ENCODE measurements at places on chromosomes 2 and 18. TPM values are rescaled to one million over a fixed set of nuclear protein-coding genes. Genes with fewer than 3 reads are reported as not detected.

Gene CFAP221
- not detected for total RNA-seq

Gene SPATA3
- not detected for total RNA-seq

Gene NCKAP5
- under 0.01 TPM for total RNA-seq

Gene PMAIP1
- 20.9 TPM for total RNA-seq

Gene ZNF804A
- not detected for total RNA-seq

Gene RGPD4
- not detected for total RNA-seq

Gene AP1S3
- 0.89 TPM for total RNA-seq

Gene DNAH7
- under 0.01 TPM for total RNA-seq

Gene GCKR
- total RNA-seq: 0.13 TPM

Gene CIB4
- not detected for total RNA-seq

Gene GNLY
- total RNA-seq: not detected

Gene UGT1A6
- total RNA-seq: not detected

Gene IL1RN
- total RNA-seq: not detected

Gene POTEJ
- total RNA-seq: 0.38 TPM

Gene STK36
- total RNA-seq: 4.7 TPM

Gene KLHL41
- total RNA-seq: 0.13 TPM

Gene DAW1
- total RNA-seq: not detected

Gene REG1B
- total RNA-seq: not detected

Gene MIB1
- total RNA-seq: 36.5 TPM

Gene AFF3
- total RNA-seq: under 0.01 TPM

Gene CFC1
- not detected for total RNA-seq

Gene HOXD13
- total RNA-seq: not detected

Gene IL36G
- total RNA-seq: not detected

Gene GREB1
- total RNA-seq: 0.38 TPM

Gene CFAP53
- total RNA-seq: 0.13 TPM

Gene ADGRF3
- 0.13 TPM for total RNA-seq

Gene KHK
- 3.0 TPM for total RNA-seq

Gene MTHFD2
- total RNA-seq: 42.0 TPM

Gene TDRD15
- total RNA-seq: not detected

Gene SULT1C2
- not detected for total RNA-seq

Gene CARF
- 2.4 TPM for total RNA-seq

Gene LRRC30
- total RNA-seq: not detected

Gene IL36A
- total RNA-seq: not detected

Gene SPR
- total RNA-seq: 45.8 TPM

Gene KLHL29
- 2.2 TPM for total RNA-seq

Gene CD8B2
- not detected for total RNA-seq

Gene MYO5B
- 0.51 TPM for total RNA-seq

Gene CYP27C1
- total RNA-seq: under 0.01 TPM

Gene TTLL4
- total RNA-seq: 5.4 TPM

Gene MAP4K3
- 11.5 TPM for total RNA-seq

Gene ITPRID2
- 141 TPM for total RNA-seq

Gene ANKRD53
- total RNA-seq: 0.13 TPM

Gene FNDC4
- total RNA-seq: 10.0 TPM

Gene FABP1
- total RNA-seq: not detected

Gene TTC27
- total RNA-seq: 17.3 TPM

Gene TXNDC2
- total RNA-seq: not detected

Gene SLC4A3
- 0.13 TPM for total RNA-seq

Gene GKN1
- not detected for total RNA-seq

Gene ABCB11
- total RNA-seq: not detected

Gene RIT2
- not detected for total RNA-seq

Gene PLEK
- total RNA-seq: under 0.01 TPM

Gene LRATD1
- 7.2 TPM for total RNA-seq

Gene SERPINB4
- total RNA-seq: 0.13 TPM

Gene COBLL1
- 2.2 TPM for total RNA-seq

Gene IL1RL1
- 0.13 TPM for total RNA-seq

Gene EFR3B
- total RNA-seq: 0.39 TPM
